HuH-7 (cell line): ENCODE measurements at places on chromosomes 4 and X.

GRCh38 chrX:14698790-14699189 is 169.5 kb downstream of the GLRA2 start:
- no peak for DNase-seq

GRCh38 chrX:106608016-106608415 is 3.8 kb upstream of the RADX start:
- no peak for DNase-seq

DNA sequence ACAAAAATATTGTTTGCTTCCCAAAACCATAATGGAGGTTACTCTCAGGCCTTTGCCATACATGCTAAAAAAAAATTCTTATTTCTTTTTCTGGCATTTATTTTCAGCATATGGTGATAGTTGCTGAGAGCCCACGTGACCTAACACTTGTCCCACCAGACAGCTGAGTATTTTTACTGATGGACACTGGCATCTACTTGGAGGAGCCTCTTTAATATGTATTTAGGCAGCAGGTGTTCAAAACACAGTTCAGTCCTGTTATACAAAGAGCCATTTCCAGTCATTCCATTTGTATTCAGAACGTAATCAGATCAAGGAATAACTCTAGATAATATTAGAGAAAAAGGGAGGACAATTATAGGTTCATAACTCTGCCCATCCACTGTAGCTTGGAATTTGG is 95.5 kb downstream of the CXCL13 start:
- DNase-seq, result no peak

GRCh38 chr4:23033796-23034195 is 341.1 kb downstream of the GBA3 start:
- no peak for DNase-seq

DNA sequence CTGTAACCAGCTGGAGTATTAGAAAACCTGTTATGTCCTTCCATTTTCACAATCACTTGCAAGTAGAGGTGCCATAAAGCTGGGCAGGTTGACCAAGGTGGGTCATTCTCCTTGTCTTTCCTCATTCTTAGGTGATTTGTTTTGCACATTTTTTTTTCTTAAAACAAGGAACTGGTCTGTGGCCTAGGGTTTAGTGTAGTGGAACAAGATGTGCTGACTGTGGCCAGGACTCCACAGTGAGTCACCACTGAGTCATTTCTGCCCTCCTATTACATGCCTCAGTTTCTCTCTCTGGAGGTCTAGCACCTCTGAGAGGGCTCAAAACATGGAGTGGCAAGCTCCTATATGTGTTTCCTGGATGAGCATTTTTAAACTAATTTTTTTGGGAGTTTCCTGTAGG is 355.9 kb downstream of the GPM6A start:
- DNase-seq, result no peak

- DNase-seq, result no peak
Measured at GRCh38 chr4:100294356-100294755, 104.1 kb upstream of the DDIT4L start.

- DNase-seq, result no peak
Measured at GRCh38 chrX:48613502-48614160, 16.3 kb downstream of the WDR13 start.

- DNase-seq, result no peak
Measured at GRCh38 chr4:17188125-17188524, 289.7 kb upstream of the LDB2 start.

GRCh38 chr4:87227751-87228151 is 7.3 kb upstream of the KLHL8 start:
- DNase-seq, result no peak

DNA sequence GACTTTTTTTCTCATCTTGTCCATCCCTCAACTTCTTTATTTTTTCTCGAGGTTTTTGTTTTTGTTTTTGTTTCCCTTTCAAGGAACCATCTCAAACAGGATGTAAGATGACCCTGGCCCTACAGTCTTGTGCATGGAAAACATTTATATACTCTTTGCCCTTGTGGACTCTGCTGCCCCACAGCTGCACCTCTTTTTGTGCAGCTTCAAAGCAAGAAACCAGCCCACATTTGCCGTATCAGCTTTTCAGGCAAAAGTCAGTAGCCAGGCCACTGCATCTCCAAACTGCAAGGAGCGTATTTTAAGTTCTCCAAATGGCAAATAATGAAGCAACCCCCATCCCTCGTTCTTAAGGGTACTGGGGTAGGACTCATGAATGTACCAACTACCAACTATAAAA is 756.5 kb downstream of the C4orf33 start:
- DNase-seq, result no peak

GRCh38 chr4:78244705-78245485 is 187.8 kb downstream of the FRAS1 start:
- DNase-seq, result no peak

GRCh38 chrX:23616361-23616760 is 50.9 kb upstream of the PRDX4 start:
- no peak for DNase-seq

GRCh38 chr4:137647375-137647774 is 115.1 kb upstream of the PCDH18 start:
- no peak for DNase-seq

- DNase-seq, result no peak
Measured at GRCh38 chrX:43553257-43553656, 102.8 kb upstream of the MAOA start.

DNA sequence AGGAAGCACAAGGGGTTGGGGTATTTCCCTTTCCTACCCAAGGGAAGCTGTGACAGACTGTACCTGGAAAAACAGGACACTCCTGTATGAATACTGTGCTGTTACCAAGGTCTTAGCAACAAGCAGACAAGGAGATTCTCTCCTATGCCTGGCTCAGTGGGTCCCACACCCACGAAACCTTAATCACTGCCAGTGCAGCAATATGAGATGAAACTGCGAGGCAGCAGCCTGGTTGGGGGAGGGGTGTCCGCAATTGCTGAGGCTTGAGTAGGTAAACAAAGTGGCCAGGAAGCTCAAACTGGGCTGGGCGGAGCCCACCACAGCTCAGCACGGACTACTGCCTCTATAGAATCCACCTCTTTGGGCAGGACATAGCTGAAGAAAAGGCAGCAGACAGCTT is 197.7 kb downstream of the INPP4B start:
- DNase-seq, result no peak

- DNase-seq, result no peak
Measured at GRCh38 chr4:152102436-152103000, 341.7 kb upstream of the GATB start.

DNA sequence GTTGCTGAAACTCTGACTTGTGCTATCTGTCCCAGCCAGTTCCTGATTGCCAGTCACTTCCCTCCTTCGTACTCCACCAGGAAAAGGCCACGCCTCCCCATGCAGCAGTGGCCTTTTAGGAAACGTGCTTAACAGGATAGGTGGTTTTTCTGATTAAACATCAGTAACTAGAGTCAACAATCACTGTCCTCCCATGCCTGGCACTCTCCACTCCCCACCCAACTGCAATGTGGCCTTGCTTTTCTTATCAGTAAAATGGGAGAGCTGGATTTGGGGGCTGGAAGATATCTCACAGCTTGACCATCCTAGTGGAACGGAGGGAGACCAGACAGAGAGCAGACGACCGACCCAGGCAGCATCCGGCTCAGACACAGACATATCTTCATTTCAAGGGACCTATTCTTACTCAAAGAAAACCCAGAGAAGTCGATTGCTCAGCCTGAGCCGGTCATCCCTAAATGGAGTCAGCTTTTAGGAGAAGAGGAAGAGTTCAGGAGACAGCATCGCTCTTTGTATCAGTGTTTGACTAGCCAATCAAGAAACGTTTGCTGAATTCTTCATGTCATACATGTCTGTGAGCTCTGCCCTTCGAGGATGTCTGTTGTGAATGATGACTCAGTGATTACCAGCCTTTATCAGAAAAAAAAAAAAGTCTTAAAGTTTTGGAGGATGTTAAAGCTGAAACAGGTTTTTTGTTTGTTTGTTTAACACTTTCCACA is 12.7 kb upstream of the UBA6 start:
- DNase-seq, result no peak

- no peak for DNase-seq
Measured at GRCh38 chrX:128078545-128078944, 26.3 kb upstream of the ACTRT1 start.

- no peak for DNase-seq
Measured at GRCh38 chr4:182513587-182514291, 270.5 kb downstream of the TENM3 start.

GRCh38 chrX:54194982-54195588 is 12.0 kb upstream of the FAM120C start:
- DNase-seq, result no peak

GRCh38 chrX:7067256-7067655 is 80.3 kb upstream of the STS start:
- DNase-seq, result no peak

- no peak for DNase-seq
Measured at GRCh38 chr4:138013625-138014024, 228.5 kb downstream of the SLC7A11 start.

GRCh38 chr4:7723625-7724024 is 216.0 kb downstream of the AFAP1 start:
- no peak for DNase-seq

DNA sequence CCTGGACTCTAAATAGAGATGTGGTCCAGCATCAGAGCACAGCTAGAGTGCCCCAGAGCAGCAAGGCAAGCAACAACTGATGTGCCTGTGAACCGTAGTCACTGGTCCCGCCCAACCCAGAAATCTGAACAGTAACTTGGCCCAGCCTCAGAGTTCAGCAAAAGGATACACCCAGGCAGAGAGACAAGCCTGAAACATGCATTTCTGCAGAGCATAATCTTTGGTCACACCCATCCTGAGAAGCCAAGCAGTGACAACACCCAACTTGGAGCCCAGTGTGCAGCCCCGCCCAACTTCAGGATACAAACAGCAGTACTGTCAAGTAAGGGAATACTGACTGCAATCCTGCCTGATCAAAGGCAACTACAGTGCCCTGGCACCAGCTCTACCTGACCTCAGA is 78.9 kb downstream of the CCDC160 start:
- DNase-seq, result no peak

DNA sequence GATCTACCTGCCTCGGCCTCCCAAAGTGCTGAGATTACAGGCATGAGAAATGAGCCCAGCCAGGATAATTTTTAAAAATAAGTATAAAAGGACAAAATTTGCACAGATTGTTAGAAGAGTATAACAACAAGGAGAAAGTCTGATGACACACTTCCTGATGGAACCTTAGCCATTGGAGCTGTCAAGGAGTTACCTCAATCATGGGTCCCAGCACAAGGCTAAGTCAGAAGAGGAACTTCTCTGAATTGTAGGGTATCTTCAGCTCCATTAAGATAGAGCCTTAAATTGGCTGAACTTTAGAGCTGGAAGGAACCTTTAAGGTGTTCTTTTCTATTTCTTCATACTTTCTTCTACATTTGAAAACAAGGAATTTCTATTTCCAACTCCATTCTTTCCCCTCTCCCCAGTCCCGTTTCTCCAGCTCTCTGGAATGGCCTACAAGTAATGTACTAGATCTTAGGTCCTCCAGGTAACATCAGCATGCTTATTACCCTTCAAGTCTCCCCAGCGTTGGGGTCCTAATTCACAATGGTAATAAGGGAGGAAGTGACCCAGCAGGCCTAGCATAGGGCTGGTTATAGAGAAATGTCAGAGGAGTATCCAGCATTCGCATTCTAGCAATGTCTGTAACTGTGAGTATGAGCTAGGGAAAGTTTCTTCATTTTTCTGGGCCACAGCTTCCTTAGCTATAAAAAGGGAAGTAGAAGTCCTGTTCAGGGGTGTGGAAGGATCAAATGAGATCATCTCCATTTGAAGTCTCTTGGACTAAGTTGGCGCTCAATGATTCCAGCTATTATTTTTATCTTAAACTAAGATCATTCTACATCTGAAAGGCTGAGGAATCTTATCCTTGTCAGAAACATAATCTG is 18.5 kb upstream of the RBPJ start:
- no peak for DNase-seq

GRCh38 chr4:95066050-95066449 is 308.3 kb downstream of the BMPR1B start:
- no peak for DNase-seq

GRCh38 chrX:69178592-69178991 is 13.3 kb upstream of the PJA1 start:
- no peak for DNase-seq

DNA sequence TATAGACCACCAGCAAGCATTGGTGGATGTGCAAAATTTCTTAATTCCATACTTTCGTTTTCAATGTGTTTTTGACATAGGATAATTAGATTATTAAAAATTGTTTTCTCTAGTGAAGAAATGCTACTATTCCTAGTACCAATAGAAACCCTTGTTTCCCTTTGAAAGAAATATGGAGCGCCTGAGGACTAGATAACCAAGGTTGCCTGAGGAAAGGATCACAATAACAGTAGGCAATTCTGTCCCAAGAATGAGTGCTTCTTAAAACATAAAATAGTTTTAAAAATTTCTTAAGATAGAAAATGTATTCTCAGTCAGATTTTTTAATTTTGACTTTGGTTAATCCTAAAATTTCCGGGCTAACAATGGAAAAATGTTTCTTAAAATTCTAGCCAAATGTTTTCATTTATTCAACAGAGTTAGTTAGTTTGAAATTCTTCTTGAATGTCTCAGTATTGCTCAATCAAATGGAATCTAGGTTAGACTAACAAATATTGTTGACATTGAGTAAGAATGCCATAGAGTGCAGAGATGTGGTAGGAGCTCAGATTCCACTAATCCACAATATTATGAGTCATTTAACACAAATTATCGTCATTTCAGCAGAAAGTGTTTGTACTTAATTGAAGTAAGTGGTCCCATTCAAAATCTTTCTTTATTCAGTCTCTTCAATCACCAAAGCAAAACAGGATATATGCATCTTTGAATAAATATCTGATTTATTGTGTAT is 666.0 kb downstream of the GRID2 start:
- peak; percentile 17 for DNase-seq

DNA sequence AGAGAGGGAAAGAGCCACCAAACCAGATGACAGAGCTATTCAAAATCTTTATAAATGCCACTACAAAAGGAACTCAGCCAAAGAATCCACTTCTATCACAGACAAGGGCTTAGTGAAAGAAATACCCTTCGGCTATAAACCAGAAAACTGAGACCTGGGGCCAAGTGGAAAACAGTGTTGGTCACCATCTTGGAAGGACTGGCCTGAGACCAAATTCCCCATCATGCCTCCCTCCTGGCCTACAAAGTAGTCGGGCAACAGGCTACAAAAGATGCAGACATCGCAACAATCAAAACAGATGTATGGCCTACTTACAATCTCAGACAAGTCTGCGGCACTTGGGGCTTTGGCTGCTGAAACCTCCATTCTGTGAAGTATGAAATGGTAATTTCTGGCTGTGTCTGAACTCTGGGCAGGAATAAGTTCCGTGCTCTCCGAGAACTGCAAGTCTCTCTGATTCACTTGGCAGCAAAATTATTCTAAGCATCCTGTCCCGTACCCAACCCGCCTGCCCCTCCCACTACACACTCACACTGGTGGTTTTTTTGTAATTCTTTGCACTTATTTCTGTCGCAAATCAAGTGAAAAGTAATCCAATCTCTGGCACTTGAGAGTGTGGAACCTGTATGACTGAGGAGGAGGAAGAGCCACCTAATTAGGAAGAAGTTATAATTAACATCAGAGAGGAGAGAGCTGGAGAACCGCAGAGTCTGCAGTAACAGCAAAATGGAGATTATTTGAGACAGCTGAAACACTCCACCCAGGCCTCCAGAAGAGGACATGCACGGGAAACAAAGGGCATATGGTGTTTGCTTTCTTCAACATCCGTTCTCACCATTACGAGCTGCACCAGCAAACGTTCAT is 87.8 kb downstream of the SH3KBP1 start:
- DNase-seq, result no peak
